ENCODE measurements at places on chromosomes 2 and 18.

GRCh38 chr18:74454279-74454751 lies 2.8 kb downstream of the DIPK1C start:
- no peak for DNase-seq

DNA sequence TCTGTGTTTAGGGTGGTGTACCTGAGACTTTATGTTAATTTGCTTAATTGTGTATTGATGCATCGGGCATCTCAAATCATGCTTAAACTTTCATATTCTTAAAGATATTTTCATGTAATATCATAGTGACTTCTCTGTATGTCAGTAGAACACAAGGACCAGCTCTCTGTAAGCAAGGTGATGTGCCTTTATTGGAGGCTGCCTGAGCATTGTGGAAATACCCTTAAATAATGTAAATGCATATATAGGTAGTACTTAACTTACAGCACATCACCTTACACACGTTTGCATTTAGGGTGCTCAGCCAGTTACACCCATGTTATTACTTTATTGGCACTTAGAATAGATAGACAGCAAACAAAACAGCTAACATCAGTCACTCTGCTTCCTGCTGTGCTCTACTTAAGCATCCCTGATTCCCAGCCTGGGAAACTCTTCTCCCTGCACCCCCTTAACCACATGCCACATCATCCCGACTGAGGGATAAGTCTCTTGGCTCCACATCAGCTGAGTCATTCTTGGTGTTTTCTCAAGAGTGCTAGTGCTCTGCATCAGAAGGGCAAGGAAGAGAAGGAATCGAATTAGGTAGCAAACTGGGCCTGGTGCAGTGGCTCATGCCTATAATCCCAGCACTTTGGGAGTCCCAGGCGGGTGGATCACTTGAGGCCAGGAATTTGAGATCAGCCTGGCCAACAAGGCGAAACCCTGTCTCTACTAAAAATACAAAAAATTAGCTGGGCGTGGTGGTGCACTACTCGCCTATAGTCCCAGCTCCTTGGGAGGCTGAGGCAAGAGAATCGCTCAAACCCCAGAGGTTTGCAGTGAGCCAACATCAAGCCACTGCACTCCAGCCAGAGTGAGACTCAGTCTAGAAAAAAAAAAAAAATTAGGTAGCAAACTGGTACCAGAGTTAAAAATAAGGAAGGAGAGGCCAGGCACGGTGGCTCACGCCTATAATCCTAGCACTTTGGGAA lies 108.7 kb downstream of the MAP3K20 start:
- DNase-seq = no peak

- no peak for DNase-seq
Measured at GRCh38 chr18:50721006-50721405, 98.8 kb downstream of the MRO start.

- DNase-seq = no peak
Measured at GRCh38 chr2:241051578-241052487, 50.3 kb downstream of the MTERF4 start.

DNA sequence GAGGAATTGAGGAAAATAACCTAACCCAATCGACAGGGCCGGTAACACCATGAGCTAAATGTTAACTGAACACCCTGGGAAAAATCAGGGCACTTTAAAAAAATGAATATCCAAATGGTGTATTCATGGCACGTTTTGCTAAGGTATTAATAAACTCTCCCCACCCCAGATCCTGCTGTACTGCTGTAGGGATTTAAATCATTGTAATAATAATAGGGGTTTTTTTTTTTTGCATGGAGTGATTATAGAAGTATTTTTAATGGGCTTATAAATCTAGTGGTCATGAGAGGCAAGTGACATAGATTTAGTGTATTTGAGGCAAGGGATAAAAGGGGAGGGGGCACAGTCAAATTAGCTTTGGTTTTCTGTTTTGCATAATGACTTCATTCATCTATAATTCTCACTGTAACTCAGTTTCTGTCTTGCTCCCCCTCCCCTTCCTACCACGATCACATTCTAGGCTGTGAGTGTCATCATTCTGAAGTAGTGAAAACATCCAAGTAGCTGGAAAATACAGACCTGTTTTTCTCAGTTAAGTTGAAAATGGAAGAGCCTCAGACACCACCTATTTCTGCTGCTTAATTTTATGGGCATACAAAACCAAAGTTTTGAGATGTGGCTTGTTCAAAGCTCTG lies 18.2 kb upstream of the MGAT5 start:
- no peak for DNase-seq

DNA sequence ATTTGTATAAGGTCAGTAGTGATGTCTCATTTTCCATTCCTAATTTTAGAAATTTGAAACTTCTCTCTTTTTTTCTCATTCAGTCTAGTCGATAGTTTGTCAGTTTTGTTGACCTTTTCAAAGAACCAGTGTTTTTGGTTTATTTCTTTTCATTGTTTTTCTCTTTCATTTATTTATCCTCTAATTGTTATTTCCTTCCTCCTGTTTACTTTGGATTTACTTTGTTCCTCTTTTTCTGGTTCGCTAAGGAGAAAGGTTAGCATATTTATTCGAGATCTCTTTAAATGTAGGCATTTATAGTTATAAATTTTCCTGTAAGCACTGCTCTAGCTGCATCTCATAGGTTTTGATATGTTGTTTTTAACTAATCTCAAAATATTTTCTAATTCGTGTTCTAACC lies 65.1 kb upstream of the TXNDC2 start:
- no peak for DNase-seq

- DNase-seq = no peak
Measured at GRCh38 chr2:233349005-233349998, 5.0 kb upstream of the DGKD start.

DNA sequence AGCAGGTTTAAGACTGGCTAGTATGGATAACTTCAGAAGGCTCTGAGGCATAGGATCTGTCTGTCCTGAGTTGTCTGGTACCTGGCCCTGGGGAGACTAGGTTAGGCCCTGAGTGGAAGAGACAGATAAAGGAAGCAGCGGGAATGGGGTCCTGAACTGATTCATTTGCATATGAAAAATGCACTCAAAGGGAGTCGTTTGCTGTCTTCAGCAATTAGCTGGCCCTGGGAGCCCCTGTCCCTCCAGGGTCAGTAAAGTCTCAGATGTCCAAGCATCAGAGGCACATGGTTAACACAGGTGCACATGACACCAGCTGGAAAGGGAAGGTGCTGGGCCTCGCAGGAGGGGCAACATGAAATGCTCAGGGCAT lies 172.4 kb downstream of the ACOXL start:
- DNase-seq = no peak

DNA sequence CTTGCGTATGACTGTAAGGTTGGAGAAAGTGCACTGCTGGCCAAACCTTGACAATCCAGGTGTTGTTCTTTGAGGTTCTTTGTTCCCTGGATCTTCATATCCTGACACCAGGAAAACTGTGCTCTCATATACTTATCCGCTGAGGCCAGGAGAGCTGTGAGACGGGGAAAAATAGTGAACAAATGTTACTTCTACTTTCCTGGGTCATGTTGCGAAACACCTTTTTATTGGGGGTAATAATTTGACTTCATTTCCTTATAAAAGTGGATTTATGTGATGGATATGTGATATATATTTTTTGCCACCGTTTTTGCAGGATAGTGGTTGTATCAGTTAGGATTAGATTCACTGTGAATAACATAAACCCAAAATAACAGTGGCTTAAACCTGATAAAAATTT lies 336.1 kb downstream of the OSR1 start:
- no peak for DNase-seq

GRCh38 chr2:67408346-67408745 lies 11.2 kb downstream of the ETAA1 start:
- no peak for DNase-seq

GRCh38 chr18:12656938-12657683 lies 796 bp downstream of the SPIRE1 start:
- no peak for DNase-seq

DNA sequence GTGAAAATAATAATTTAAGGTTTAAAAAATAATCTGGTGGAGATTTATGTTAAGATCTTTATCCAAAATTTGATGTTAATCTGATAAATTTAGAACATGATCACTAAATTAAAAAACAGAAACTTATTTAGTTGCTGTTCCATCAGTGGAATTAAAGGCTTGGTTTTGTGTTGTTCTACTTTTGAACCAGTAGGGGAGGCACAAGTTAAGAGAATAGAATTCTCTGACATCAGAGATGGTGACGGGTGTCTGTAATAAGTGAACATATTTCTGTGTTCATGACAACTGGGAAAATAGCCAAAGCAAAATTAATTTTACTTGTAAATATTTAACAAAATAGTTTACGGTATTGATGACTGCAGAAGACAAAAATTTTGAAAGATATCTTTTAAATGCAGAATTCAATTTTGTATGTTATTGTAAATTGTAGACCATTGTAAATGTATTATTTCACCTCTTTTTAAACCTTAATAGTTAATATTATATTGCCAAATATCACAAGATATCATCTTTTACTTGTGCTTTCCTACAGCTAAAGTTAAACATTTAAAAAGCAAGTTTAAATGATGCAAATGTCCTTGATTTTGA lies 106.0 kb downstream of the UBR3 start:
- no peak for DNase-seq

- no peak for DNase-seq
Measured at GRCh38 chr18:49170925-49171505, 220.2 kb upstream of the SMAD7 start.

DNA sequence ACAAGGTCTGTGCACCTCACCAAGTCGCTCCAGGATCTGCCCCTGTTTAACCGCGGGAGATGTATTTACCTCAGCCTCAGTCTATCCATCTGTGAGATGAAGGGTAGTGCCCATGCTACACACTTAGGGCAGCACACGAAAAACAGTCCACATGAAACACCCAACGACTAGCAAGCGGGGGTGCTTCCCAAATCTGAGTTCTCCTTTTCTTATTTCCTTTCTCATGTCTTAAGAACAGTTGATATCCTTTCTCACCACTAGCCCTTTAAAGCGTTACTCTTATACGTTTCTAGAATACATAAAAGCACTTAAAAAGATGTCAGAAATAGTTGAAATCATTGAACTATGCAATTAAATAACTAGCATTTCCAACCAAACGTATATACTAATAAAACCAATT lies 207.3 kb upstream of the PXDN start:
- DNase-seq = no peak

GRCh38 chr18:58223717-58224424 lies 179.8 kb downstream of the NEDD4L start:
- no peak for DNase-seq

GRCh38 chr2:205913668-205914067 lies 172.3 kb downstream of the INO80D start:
- no peak for DNase-seq

- DNase-seq = no peak
Measured at GRCh38 chr2:241924069-241924908, 54.8 kb downstream of the RTP5 start.

- no peak for DNase-seq
Measured at GRCh38 chr18:69648486-69648885, 247.8 kb downstream of the DOK6 start.

GRCh38 chr2:199814101-199814816 lies 36.7 kb downstream of the FTCDNL1 start:
- DNase-seq = no peak

GRCh38 chr2:28319118-28320008 lies 73.3 kb upstream of the FOSL2 start:
- no peak for DNase-seq

DNA sequence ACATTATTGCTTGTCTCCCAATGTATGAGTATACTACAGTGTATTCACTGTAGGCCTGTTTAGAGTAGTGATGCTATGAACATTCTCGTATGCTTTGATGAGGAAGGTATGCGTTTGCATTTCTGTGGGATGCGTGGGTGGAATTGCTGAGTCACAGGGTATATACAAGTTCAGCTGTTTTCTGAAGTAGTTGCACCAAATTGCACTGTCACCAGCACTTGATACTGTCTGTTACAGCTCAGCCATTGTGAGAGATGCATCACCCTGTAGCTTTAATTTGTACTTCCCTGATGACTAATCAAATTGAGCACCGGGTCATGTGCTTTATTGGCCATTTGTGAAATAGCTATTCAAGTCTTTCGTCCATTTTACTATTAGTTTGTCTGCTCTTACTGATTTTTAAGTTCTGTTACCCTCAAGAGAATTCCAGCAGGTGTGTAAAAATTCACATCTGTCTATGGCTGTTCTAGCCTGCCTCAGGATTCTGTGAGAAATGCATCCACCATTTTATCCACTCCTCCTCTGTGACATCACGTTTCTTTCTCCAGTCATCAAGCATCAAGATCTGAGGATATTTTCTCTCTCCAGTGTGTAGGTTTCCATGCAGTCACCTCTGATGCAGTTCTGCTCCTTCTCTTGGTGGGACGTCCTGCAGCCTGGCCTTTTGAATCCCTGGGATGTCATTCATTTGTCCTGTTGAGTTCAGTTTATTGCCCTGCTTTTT lies 72.5 kb downstream of the DGKD start:
- no peak for DNase-seq

DNA sequence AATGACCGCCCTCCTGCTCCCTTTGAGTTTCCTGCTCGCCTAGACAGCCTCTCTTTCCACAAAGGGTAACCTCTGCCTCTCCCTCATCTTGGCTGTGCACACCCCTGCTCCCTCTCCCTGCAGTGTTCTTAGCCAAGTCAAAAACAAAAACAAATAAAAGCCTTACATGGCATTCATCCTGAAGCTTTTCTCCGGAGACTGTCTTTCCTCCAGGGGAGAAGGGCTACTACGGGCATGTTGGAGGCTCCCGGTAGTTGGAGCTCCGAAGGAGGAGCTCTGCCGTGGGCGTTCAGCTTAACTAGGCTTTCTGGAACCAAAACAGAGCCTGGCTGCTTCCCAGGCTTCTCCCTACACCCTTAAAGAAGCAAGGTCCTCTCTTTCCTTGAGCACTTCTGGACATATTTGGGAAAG lies 104.2 kb downstream of the TPGS2 start:
- DNase-seq = no peak

GRCh38 chr2:165953306-165953654 lies 296 bp downstream of the TTC21B start:
- DNase-seq = no peak

DNA sequence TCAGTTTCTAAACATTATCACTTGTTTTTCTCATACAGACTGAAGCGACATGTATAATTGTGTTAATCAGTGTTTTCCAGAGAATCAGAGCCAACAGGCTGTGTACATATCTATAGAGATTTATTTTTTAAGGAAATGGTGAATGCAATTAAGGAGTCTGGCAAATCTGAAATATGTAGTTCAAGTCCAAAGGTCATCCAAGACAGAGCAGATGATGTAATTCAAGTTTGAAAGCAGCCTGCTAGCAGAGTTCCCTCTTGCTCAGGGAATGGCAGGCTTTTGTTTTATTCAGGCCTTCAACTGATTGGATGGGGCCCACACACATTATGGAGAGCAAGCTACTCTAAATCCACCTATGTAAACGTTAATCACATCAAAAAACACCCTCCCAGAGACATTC lies 282.6 kb downstream of the CBLN2 start:
- DNase-seq = no peak

DNA sequence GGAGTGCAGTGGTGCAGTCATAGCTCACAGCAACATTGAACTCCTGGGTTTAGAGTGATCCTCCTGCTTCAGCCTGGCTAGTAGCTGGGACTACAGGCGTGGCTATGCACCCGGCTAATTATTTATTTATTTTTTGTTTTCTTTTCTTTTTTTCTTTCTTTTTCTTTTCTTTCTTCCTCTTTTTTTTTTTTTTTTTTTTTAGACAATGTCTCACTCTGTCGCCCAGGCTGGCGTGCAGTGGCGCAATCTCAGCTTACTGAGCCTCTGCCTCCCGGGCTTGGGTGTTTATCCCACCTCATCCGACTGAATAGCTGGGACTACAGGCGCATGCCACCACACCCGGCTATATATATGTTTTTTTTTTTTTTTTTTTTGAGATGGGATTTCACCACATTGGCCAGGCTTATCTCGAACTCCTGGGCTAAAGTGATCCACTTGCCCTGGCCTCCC lies 1.4 kb upstream of the ANXA4 start:
- no peak for DNase-seq

GRCh38 chr18:72063001-72063400 lies 481.1 kb downstream of the CBLN2 start:
- DNase-seq = no peak

Measured in activated T-helper 2 cell treated with anti-CD3 and anti-CD28 coated beads, Interferon-gamma antibody, Interleukin-2, Interleukin-4, amounts not matched to agents 10 μg/mL and 5 μg/mL and 100 μg/mL, durations not matched to agents 14 hours and 24 hours and 36 hours (primary cell).